ENCODE measurements at places on chromosomes 12 and 14. TPM values are rescaled to one million over a fixed set of nuclear protein-coding genes. Genes with fewer than 3 reads are reported as not detected.

The IAPP gene
- polyA plus RNA-seq: not detected

The TEX52 gene
- not detected for polyA plus RNA-seq

The IKZF4 gene
- polyA plus RNA-seq: 12.9 TPM

The TRPV4 gene
- polyA plus RNA-seq: 6.2 TPM

The KRT71 gene
- not detected for polyA plus RNA-seq

The NOS1 gene
- 1.8 TPM for polyA plus RNA-seq

The PRKAB1 gene
- 32.1 TPM for polyA plus RNA-seq

The ATL1 gene
- polyA plus RNA-seq: 2.1 TPM

The KRT6C gene
- polyA plus RNA-seq: not detected

The SMAGP gene
- 13.9 TPM for polyA plus RNA-seq
